Stimulated activated CD4-positive, alpha-beta T cell treated with anti-CD3 and anti-CD28 coated beads, Interleukin-12 subunit alpha, Interleukin-12 subunit beta, amount 100 ng/mL, for 48 hours (primary cell): ENCODE measurements at places on chromosomes 7 and 10.

- DNase-seq = no peak
Measured at GRCh38 chr10:35835545-35835944, 193.4 kb upstream of the FZD8 start.

DNA sequence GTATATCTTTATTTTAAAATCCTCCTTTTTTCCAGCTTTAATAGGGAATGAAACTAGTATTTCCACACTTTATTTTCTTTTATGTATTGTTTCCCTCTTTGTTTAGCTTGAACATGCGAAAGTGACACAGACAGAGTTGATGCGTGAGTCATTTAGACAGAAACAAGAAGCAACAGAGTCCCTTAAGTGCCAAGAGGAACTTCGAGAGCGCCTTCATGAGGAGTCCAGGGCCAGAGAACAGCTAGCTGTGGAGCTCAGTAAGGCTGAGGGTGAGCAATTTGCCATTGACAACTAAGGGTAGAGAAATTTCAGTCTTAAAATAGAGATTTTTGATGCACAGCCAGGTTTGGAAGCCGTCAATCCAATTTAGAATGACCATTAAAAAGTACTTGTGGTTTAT lies 73.1 kb downstream of the CYP51A1 start:
- DNase-seq = no peak

GRCh38 chr10:65430979-65431378 lies 1494.9 kb upstream of the LRRTM3 start:
- DNase-seq = no peak

DNA sequence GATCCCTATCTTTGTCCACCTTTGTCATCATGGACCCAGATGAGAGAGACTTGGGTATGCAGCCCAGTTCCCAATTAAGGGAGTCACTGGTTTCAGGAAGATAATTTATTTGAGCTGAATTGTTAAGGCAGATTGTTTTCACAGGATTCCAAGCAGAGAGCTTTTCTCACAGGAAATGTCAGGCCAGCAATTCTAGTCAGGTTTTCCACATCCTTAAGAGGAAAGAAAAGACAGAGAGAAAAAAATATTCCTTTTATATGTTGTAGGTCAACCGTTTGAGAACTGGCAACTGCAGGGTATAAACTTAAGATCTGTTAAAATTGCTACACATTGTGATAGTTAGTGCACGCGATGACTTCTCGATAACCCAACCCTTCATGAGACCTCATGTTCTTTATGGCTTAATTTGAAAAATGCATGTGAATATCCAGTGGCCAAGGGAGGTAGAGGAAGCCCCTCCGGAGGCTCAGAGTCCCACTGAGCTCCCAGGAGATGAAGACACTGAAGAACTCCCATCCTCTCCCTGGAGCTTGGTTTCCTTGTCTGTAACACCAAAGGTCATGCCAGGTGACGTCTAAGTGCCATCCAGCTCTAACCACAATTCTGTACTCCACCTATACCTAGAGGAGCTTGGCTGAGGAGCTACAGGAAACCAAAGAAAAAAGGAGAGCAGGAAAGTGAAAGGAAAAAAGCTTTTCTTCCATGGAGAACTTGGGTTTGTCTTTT lies 45.6 kb downstream of the MINDY4 start:
- DNase-seq = no peak
